RKO (cell line): ENCODE measurements at places on chromosomes 7 and 10.
A peak's percentile ranks its signal among the peaks of the same experiment; 100 is the strongest.

- DNase-seq, result no peak
Observed at GRCh38 chr7:31679574-31680305, 7.3 kb upstream of the PPP1R17 start.

DNA sequence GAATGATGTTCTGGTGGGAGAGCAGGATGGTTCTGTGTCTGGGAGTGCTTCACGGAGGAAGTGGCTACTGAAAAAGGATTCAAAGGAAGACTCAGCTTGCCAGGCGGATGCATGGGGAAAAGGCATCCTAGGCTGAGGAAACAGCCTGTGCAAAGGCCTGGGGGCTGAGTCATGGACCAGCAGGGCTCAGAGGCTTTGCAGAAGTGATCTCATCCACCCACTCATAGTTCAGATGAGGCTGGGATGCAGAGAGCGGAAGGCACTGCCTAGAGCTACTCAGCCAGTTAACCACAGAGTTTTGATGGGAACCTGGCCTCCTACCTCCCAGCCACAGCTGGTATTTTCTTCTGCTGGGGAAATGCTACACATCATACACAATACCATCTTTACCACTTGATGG, 15.8 kb upstream of the ADAMTS14 start:
- DNase-seq, result peak; percentile 93

DNA sequence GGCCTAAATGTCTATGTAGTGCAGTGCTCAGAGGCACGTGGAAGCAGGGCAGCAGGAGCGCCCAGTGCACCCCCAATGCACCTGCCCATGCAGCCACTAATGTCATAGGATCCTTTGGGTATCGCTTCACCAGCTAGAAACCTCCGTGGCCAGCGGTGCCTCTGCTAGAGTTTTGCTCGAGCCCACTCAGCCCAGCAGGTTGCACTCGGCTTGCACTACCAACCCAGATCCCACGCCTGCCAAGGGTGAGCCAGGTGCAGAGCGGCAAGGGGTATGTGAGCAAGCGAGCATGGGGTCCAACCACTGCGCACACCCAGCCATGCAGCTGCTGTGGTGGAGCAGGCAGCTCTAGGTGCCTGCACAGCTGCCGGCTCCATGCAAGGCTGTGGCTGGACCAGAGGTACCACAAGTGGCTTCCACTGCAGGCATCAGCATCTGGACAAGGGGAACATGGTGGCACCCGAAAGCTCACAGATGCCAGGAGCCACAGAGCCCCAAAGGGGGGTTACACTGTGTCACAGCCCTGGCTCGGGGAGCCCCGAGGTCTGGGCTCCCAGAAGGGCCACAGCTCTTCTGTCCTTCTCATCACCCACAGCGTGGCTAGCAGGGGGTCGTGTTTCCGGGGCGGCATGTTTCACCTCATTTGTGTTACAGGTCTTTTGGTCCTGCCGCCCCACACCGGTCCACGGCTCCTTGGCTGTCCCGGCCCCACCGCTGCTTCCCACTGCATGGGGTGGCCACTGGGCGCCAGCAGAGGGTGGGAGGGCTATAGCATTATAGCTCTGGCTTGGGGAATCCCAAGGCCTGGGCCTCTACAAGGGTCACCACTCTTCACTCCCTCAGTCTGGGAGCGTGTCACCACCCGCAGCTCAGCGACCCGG, 2.3 kb upstream of the NCAPG2 start:
- no peak for DNase-seq

GRCh38 chr10:126247446-126247975, 140.8 kb downstream of the ADAM12 start:
- peak; percentile 91 for DNase-seq

DNA sequence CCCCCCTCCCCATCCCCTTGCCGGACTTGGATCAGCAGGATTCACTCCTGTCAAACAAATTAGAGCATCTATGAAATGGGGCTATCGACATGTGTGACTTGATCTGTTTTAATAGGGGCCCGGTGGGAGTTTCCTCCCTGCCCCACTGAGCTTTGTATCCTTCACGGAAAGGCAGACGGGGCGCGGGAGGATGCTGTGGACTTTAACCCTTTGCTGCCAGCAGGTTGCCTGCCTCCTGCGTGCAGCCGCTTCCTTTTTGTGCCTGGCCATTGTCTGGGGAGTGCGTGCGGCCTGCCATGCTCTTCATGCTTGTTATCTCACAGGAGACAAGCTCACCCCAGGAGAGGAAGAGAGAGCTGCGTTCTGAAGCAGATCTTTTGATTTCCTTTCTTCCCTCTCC, 512.8 kb upstream of the GALNT17 start:
- DNase-seq, result no peak

- DNase-seq, result no peak
Observed at GRCh38 chr7:2209961-2210323, 22.8 kb downstream of the MAD1L1 start.

GRCh38 chr10:5147981-5148677, 36.8 kb downstream of the AKR1C8 start:
- DNase-seq, result no peak

DNA sequence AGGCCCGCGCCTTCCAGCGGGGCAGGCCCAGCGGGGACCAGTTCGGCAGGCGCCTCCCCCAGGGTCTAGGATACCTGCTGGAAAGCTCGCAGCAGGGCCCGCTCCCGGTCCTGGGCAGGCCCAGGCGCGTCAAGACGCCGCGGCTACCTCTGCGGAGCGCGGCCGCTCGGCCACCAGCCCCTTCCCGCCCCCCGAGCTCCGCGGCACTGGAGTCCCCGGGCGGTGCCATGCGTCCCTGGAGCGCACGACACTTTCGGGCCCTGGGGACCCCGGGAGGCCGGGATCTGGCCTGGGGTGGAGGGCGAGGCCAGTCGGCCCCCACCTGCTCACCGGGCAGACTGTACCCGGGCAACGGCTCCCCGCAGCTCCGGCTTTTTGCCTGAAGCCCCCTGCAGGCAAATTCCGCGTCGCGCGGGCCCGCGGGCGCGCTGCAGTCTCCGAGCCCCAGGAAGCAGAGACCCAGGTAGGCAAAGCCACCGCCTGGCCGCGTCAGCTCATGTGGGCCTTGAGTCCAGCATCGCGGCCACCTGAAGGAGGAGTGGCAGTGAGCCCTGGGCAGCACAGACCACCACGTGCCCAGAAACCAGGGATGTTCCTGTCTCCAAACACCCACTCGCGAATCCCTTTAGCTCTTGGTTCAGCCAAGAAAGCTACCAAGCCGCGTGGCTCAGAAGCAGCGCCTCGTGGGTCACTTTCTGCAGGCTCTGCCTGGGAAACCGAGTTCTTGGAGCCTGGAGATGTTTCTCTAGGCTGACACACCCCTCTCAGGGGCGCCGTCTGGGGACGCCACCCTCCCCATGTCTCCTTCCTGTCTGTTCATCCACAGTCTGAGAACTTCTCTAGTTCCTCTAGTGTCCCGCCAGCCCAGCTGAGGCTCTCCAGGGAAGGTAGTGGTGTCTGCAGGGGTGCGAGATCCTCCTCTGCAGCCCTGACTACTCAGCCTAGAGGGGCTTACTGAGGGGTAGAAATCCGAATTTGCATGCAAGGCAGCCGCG, 46.1 kb upstream of the APBB1IP start:
- DNase-seq, result no peak

GRCh38 chr10:15754937-15755336, 35.2 kb upstream of the ITGA8 start:
- DNase-seq, result no peak

- no peak for DNase-seq
Observed at GRCh38 chr7:8003077-8003476, 34.5 kb downstream of the GLCCI1 start.

DNA sequence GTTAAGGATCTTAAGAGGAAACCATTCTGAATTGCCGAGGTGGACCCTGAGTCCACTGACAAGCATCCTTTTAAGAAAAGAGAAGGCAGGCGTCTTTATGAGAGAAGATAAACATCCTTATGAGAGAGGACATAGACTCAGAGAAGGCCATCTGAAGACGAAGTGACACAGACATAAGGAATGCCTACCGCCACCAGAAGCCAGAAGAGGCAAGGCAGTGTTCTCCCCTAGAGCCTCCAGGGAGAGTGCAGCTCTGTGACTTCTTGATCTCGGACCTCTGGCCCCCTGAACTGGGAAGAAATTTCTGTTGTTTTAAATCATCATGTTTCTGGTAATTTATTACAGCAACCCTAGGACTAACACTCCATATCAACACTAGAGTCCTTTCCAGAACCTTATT, 25.2 kb upstream of the ING3 start:
- no peak for DNase-seq

GRCh38 chr10:12212454-12212853, 16.5 kb downstream of the CDC123 start:
- no peak for DNase-seq

DNA sequence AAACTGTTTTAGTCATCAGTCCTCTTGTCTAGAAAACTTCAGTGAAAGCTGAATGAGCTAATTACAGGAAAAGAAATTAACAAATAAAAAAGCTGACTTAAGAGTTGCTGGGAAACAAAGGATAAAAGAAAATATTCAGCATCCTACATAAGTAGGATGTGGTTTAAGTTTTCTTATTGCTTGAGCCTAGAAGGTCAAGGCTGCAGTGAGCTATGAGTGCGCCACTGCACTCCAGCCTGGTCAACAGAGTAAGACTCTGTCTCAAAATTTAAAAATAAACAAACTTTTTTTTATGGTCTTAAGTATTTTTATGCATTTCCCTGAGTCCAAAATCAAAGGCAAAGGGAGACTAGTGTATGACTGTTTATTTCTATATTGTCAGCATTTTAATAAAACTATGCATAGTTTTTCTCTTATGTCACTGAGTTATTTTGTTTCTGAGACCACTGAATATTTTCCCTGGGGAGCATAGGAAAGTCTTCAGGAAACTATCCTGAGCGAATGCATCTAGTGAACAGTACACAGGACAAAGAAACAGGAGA, 40.0 kb upstream of the LRRN3 start:
- DNase-seq, result no peak

- no peak for DNase-seq
Observed at GRCh38 chr7:36474283-36475010, 84.8 kb downstream of the ANLN start.

DNA sequence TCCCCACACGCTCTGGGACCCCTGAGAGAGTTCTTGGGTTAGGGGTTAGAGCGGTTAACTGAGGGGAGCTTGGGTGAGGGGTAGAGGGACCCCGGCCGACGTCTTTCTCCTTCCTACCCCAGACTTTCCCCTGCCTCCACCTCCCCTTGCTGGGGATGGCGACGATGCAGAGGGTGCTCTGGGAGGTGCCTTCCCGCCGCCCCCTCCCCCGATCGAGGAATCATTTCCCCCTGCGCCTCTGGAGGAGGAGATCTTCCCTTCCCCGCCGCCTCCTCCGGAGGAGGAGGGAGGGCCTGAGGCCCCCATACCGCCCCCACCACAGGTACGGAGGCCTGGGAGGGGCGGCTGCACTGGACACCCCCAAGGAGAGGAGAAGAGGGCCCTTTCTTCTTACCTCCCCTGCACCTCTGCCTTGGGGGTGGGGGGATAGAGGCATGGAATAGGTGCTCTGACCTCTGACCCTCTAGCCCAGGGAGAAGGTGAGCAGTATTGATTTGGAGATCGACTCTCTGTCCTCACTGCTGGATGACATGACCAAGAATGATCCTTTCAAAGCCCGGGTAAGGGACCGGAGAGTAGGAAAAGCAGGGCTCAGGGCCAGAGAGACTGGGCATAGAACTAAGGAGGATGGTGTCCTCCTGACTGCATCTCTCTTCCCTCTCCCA, 1.1 kb downstream of the ZYX start:
- peak; percentile 50 for DNase-seq

GRCh38 chr7:68400783-68401182, 1197.5 kb upstream of the AUTS2 start:
- DNase-seq, result no peak

GRCh38 chr10:71577345-71577744, 142.2 kb downstream of the C10orf105 start:
- DNase-seq, result no peak

- DNase-seq, result no peak
Observed at GRCh38 chr10:59631237-59631636, 78.4 kb downstream of the SLC16A9 start.

DNA sequence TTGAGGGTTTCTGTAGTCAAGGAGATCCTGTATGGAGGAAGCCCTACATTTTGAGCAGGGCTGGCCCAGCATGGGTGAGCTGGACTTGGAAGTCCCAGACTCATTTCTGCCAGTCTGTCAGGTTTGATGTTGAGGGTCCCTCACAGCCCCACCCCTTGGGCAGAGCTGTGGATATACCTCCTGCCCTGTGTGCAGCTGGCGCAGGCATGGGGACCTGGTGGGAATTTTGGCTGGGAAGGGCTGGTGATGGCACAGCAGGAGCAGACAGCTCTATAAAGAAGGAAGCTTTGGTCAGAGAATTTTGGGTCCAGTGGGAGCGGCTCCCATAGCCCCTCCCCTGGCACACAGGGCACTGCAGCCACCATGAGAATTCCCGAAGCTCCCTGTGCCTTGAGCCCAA, 482.6 kb downstream of the RPS24 start:
- no peak for DNase-seq

DNA sequence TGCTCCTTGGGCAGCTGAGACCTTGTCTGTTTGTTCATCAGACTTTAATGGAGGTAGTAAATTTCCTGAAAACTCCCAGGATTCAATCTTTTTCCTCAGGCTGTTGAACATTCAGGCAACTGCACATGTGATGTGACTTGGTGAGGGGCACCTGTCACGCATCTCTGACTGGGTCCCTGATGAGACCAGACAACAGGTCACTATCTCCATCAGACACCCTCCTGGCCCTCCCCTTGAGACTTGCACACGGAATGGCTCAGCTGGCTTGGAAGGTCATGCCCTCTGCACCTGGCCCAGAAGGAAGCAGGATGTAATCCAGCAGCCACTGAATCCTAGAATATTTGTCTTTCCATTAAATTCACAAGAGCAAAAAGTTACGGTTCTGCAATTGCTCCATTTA, 15.9 kb downstream of the AQP1 start:
- no peak for DNase-seq

DNA sequence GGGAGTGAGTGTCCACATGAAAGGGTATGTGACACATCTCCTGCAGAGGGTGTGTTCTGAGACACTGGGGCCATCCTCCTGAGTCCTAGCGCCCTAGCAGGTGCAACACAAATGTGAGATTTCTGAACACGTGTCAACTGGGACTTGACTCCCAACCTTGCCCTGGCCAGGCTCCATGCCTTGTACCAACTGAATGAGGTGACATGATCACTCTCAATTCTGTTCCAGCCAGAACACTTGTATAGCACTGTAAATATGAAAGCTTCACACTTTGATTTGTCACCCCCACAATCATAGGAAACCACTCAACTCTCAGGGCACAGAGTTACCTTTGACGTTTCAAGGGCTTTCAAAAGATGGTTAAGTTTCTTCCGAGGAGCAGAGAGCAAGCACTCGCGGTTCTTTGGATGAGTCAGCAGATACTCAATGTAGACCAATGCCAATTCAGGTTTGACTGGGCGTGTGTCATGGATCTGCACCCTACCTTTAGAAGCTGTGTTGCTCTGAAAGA, 48.6 kb downstream of the NCAPG2 start:
- DNase-seq, result no peak

GRCh38 chr7:142856565-142857245, 1.8 kb downstream of the EPHB6 start:
- DNase-seq, result no peak

DNA sequence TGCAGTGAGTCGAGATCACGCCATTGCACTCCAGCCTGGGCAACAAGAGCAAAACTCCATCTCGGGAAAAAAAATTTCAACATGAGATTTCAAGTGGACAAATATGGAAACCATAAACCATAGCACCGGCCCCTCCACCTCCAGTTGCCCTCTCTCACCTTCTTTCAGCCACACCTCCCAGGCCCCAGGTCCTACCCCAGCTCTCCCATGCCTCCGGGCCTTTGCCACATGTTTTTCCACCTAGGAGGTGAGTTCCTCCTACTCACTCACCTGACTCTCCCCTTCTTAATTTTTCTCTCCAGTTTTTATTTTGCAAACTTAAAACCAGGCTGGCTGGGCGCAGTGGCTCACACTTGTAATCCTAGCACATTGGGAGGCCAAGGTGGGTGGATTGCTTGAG, 13.7 kb upstream of the CLDN4 start:
- no peak for DNase-seq

GRCh38 chr7:158028290-158028941, 559.2 kb downstream of the PTPRN2 start:
- DNase-seq, result no peak
